ENCODE measurements at places on chromosomes 1 and 21.

- DNase-seq: no peak
Measured at GRCh38 chr21:46065914-46066551, 31.9 kb upstream of the COL6A2 start.

DNA sequence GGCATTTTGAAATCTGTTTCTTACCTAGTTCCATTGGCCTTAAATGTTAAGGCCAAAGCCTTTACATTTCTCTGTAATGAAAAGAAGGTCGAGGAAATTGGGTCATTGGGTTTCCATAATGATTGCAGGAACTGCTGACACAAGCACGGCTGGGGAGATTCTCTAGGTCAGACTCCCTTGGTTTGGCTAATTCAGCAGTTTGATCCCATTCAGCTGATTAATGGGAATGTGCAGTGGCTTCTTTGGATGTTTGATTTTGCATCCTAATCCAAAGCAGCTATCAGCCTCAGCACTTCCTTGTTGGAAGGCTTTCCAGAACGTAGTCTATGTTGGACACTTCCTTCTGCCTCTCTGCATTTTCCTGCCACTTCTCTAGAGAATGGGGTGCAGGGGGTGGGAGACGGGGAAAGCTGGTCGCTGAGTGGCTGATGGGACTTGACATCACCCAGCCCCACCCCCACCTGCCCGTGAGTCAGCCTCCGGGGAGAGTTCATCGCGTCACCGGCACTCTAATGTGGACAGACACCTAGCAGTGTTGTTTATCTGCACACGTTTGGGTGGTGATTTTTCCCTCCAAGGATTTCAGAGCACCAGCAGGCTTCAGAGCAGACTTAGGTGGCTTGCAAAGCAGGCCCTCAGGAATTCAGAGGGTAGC lies 5.4 kb downstream of the PSEN2 start:
- no peak for DNase-seq

DNA sequence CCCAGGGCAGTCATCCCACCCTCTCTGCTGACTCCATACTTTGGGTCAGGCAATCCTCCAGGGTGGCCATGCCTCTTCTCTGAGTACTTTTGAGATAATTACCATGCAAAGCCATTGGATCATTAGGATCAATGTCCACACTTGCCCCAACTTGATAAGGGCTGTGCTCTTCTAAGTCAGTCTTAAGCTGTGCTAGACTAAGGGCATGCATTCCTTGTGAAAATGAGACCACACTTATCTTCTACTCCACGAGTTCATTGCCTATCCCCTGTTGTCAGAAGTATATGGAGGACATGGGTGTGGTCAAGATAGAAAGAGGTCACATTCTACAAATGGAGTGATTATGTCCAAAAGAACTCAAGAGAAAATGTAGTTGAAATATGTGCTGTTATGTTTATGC lies 18.9 kb upstream of the SSX2IP start:
- DNase-seq: no peak

GRCh38 chr21:34722684-34723300 lies 54.0 kb downstream of the CLIC6 start:
- DNase-seq: peak; percentile 4

DNA sequence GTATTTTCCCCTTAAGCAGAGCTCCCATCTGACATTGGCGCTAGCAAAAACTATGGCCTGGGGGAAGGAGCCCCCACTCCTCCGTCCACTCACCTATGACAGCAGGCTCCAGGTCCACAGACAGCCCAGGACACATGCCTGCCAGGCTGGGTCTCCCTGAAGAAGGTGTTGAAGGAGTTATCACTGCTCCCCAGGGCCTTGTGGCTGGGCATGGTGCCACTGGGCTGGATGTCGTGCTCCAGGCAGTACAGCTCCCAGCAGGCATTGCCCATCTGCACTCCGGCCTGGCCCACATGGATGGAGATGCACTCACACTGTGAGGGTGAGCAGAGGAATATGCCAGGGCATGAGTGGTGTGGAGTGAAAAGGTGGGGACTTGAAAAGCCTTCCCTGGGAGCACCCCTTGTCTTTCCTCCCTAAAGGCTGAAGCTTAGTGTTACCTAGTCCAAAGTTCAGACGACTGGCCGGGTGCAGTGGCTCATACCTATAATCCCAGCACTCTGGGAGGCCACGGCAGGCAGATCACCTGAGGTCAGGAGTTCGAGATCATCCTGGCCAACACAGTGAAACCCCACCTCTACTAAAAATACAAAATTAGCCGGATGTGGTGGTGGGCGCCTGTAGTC lies 30.0 kb downstream of the RABIF start:
- DNase-seq: no peak

DNA sequence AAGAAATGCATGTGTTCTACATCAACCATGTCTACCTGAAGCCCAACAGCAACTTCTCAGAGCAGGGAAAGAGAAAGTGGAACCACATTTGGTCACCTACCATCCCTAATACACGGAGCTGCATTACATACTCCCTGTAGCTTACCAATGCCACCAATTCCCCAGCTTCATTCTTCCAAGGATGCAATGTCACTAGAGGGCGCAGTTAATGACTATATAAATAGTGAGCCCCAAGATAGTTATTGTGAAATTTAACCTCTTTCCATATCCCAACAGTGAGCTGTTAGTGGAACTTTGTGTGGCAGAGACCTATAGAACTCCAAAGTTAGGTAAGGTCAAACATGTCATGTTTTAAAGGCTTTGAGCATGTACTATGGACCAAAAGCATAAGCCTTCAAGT lies 618.3 kb downstream of the SMYD3 start:
- DNase-seq: no peak

DNA sequence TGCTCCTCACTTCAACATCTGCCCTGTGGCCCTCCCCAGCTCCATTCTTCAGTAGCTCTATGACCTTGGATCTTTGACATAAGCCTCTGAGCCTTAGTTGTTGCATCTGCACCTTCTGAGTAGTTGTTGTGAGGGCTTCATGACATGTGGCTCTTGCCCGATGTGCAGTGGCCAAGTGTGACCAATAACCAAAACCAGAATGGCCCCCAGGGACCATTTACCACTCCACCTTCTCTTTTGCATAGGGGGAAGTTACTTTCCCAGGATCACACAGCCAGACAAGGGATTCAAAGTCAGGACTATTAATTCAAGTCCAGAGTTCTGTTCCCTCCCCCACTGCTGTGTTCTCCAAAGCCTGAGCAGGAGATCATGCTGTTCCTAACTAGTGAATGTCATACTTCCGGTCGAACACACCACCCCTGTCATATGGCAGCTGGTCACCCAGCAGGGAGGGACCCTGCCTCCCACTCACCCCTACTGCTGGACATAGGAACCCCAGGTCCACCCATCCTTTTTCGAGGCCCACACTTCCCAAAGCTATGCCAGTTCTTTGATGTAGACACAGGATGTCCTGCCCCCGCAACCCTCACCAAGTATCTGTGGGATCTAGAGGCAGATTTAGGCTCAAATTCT lies 4.0 kb downstream of the FGR start:
- no peak for DNase-seq

DNA sequence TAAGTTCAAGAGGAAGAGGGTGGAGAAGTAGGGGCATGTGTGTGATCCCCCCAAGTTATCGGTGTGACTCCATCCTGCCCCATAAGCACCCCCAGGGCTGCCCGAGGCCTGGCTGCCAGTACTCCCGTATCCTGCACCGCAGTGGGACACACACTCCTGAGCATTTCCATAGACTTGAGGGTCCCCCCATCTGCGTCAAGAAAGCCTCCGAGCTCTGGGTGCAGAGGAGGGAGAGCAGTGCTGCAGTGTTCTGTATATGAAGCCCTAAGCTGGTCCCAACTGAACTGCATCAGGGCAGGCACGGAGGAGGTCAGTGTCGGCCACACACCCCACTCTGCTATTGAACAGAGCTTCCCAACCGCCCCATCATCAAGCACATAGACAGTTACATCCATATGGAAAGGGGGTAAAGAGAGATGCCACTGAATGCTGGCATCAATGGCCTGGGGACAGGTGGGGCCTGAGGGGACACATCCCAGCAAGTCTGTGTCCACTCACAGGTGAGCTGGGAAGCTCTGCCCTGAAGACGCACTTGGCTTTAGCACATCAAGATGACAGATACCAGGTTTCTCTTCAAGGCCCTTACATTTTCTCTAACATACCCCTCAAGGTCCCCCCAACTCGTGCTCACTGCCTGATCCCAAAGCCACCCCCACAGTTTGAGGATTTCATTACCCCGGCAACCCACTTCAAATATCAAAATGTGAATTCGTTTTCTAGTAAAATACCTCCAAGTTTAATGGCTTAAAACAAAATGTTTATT lies 64.3 kb downstream of the EVA1C start:
- no peak for DNase-seq

GRCh38 chr1:155091071-155092051 lies 12.7 kb downstream of the EFNA3 start:
- peak; percentile 79 for DNase-seq

- no peak for DNase-seq
Measured at GRCh38 chr1:62599044-62599443, 1.7 kb downstream of the ANGPTL3 start.

GRCh38 chr1:107940017-107940577 lies 24.9 kb downstream of the VAV3 start:
- DNase-seq: no peak

- DNase-seq: no peak
Measured at GRCh38 chr1:3712573-3713535, 39.4 kb upstream of the CCDC27 start.
